Type B pancreatic cell (in vitro differentiated cells): ENCODE measurements at places on chromosomes 2 and 18.

DNA sequence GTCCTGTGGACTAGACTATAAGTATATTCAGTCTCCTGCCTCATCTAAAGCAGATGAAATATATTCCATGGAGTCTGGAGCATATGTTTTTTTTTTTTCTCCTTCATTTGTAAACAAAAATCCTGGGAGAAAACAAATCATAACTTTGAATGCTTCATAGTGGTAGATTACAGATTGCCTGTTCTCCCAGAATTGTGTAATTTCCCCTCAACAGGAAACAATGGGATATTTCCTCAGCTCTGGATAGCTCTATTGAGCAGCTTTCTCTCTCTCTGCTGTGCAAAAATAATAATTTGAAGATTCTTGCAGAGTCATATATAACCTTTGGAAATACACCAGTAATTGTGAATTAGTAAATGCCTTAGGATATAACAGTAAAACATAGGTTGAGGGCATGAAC is 1406.6 kb upstream of the ACVR2A start:
- DNase-seq = no peak

DNA sequence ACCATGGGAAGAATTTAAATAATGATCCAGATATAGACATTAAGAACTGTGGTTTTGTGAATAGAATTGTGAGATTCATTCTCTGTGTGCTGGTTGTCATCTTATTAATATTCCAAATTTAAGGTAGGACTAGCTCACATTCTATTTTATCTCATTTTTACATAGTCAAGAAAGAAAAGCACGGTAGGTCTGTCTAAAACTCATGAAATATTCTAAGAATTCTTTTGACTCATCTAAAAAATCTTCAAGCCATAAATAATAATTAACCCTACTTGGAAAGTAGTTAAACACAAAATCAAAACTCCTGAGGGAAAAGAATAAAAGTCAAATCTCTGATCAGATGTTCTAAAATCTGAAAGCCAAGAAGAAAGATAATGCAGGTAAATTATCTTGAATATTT is 388.8 kb upstream of the CHAC2 start:
- DNase-seq = no peak

GRCh38 chr2:121078899-121079298 is 206.1 kb downstream of the TFCP2L1 start:
- DNase-seq = no peak

DNA sequence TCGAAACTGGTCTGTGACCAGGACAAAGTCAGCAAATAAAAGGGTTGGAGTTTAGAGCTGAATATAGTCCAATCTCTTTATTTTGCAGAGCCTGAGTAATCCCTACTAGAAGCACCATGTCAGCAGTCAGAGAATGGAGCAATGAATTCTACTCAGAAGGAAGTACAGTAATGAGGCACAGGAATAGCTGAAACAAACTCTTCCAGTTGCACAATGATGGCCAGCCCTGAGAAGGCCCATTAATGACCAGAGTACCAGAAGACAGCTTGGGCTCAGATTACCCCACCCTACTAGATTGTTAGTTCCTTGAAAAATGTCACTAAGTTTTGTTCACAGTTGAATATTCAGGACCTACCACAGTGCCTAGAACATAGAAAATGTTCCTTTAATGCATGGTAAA is 40.3 kb upstream of the SCG2 start:
- DNase-seq = no peak

- DNase-seq = no peak
Observed at GRCh38 chr2:232798187-232798586, 21.8 kb upstream of the KCNJ13 start.

DNA sequence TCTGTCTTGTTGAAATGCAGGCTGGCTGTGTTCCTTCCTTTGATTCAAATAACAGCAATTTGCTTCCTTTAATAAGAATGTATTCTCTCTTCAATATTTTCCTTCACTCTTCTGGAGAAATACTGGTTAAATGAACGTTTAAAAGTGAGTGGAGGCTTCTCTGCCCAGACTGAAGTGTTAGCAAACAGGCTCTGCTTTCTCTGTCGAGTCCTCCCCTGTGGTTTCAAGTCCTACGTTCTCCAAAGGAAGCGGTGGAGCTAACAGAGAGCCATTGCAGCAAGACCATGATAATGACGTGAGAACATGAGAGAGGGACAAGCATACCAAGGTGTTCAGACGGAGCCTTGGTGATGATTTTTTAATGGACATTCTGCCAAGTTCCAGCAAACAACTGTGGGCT is 26.2 kb upstream of the PID1 start:
- no peak for DNase-seq

GRCh38 chr2:59665021-59665420 is 888.4 kb downstream of the BCL11A start:
- DNase-seq = no peak

DNA sequence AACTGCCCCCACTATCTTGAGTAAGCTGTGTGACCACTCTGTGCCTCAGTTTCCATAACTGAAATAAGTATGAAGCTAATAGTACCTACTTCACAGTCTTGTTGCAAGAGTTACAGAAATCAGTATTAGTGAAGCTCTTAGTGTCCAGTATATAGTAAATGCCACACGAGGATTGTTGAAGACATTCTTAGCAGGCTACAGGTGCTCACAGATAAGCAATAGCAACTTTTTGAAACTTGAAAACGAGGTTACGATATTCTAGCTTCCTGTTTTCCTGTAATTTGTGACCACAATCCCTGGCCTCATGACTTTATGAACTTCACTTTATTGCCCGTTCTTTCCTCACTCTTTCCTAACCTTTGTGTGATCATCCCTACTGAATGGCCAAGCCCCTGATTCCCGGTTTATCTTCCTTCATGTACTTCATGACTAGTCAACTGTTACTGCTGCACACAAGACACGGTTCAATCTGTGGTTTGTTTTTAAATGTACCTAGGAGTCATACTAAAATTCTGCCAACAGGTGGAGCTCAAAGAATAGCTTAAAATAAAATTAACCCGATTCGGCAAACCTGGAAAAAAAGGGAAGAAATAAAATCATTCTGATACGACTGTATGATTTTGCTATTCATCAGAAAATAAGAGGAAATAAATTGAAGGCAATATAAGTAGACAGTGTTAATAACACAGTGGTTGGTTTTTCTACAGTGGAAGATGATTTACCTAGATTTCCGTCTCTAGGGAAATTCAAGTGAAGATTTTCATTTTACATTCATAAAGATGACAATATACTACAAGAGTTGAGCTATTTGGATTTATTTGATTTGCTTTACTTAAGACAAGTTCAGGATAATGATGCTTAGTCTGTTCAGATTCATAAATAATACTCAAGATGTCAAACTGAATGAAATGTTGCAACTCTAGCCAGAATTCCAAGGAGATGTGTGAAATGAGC is 38.1 kb upstream of the STAT1 start:
- DNase-seq = no peak

DNA sequence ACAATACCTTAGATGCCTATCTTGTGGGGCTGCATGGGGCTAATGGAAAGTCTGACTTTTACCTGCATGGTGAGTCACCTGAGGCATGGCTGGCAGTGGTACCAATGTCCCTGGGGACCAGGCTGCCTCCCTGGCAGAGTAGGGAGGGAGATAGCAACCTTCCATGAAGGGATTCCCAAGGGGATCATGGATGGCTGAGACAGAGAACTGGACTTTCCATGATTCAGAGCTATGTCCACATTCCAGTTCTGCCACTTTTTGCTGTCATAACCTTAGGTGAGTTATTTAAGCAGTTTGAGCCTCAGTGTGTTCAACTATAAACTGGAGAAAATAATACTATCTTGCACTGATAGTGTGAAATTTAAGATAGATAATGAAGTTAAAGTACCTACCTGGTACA is 178.6 kb downstream of the SETBP1 start:
- no peak for DNase-seq

DNA sequence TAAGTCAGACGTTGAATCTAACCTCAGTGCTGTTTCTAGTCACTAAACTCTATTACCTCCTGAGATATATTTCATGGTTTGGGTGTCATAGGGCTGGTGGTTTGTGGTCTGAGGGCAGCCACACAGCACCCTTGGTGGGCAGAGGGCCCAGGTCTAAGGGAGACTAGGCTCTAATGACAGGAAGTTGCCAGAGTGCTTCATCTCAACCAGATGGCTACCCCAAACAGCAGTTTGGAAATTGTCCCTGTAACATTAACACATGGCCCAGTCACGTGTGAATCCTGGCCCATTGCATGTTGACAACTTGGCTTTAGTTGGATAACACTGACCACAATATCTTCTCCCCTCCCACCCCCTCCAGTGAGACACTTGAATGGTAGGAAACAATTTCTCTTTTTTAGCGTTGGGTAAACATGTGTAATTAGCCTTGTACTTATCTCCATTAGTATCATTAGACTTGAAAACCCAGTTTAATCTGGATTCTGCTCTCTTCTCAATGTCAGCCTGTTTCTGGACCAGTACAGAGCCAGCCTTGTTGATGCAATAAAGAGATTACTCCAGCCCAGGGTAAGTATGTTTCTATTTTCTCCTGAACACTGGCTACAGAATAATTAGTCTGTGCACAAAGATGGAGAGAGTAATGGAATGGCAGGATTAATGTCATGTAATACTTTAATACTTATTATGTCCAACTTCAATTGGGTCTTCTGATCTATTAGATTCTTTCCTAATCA is 187.8 kb upstream of the SIX3 start:
- DNase-seq = no peak

DNA sequence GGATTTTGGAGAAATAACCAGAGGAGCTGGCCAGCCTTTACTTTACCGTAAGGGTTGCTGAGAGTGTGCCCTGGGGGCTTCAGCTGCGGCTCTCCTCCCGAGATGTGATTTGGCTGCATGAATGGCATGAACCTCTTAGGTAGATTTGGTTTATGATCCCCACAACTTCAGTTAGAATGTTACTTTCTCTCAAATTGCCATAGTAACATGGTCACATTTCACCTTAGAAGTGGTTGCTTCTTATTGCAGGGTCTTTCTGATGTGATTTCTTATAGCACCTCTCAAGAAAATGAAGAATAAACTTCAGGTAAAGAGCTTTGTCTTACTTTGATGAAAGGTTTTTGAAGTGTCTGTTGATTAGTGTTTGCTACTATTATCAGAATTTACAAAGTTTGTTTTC is 5.6 kb downstream of the PLCL1 start:
- DNase-seq = no peak

DNA sequence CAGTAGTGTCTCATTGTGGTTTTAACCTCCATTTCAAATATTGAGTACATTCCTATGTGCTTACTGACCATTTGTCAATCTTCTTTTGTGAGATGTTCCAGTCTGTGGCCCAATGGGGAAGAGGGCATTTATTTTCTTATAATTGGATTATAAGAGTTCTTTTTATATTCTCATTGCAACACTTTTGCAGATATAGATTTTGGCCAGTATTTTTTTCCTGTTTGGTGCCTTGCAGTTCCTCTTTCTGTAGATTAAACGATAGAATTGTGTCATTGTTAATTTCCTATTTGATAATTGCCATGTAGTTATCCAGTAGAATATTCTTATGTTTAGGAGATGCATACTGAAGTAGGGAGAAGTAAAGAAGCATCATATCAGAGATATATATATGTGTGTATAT is 56.4 kb upstream of the CYTIP start:
- no peak for DNase-seq

DNA sequence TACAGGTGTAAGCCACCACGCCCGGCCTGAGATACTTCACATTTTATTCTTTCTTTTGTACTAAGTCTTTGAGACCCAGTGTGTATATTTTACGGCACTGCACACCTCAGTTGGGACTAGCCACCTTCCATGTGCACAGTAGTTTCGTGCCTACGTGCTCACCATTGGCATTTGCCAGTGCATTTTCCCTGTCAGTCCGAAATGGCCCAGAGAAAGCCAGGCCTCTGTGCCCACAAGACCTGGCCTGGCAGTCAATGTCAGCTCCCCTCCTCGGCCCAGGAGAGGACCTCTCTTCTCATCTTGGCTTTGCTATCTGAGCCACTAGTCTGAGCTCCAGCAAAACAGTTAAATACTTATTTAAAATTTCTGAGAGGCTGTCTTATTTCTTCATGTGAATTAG is 147.8 kb upstream of the KLHL29 start:
- DNase-seq = no peak

DNA sequence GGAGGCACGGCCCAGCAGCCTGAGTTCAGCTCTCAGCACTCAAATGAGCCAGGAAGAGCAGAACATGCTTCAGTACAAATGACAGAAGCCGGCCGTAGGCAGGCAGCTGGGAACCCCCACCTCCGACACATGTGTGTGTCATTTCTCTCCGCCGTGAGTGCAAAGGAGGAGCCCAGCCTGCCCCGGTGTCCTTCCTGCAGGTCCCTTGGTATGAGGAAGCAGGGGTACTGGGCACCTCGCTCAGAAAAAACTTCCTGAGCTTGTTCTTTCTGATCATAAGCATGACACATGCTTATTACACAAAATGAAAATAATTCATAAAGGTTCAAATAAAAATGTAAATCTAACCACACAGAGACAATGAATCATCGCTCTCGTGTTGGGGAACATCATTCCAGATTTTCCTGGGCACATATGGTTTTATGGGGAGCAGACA is 35.3 kb downstream of the KCNF1 start:
- no peak for DNase-seq

GRCh38 chr2:38615237-38615636 is 12.5 kb upstream of the HNRNPLL start:
- no peak for DNase-seq

- no peak for DNase-seq
Observed at GRCh38 chr2:98310010-98310409, 36.2 kb upstream of the CNGA3 start.

DNA sequence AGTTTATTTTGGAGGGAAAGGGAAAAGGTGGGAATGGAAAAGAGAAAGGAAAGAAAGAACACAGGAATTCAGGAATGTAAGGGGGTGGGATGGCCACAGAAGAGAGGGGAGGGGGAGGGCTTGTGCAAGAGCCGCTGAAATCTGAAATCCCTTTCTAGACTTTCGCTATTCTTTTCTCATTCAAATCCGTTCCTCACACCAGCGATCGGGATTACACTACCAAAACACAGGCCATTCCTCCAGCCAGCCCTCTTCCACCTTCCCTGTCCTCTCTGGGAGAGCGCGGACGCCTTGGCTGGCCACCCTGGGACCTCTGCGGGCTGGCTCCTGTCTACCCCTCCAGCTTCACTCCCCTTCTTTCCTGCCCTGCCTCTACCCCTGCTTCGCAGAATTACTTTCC is 102.3 kb downstream of the CDCA7 start:
- DNase-seq = no peak

DNA sequence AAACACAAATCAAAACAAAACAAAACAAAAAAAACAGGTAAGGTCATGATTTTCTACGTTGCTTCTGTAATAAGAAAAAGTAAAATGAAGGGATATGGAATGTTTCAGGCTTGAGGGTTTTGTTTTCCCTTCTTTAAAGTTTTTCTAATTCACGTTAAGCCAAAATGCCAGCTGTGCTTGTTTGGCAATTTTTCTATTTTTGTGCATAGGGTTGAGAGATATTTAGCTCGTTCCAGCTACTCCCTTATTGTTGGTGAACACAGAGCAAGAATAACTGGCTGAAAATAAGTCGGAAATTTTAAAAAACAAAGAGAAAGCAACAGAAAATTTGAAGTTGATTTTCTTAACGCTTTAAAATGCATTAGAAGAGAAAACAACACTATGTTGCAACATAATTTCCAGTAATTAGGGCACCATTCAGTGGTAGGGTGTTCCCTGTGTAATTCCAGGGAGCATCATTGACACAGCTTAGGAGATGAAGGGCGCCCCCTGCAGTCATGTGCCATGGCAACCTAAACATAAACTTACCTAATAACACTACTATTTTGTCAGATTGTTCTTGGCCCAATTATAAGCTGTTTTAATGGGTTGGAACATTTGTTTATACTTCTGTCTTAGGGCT is 99.5 kb downstream of the DTNA start:
- DNase-seq = no peak
